ENCODE measurements at places on chromosomes 3 and 15.

GRCh38 chr3:9156604-9157003, 92.8 kb downstream of the SRGAP3 start:
- DNase-seq: no peak

DNA sequence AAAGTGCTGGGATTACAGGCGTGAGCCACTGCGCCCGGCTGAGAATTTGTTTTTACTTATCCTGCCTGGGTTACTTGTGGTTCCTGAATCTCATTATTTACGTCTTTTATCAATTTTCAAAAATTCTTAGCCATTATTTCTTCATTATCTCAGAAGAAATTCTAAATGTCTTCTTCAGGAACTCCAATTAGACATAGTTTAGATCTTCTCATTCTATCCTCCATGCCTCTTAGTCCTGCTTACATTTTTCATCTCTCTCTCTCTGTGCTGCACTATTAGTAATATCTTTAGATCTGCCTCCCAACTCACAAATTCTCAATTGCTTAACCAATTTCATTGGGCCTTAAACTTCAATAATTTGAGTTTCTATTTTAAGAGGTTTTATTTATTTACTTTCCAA, 124.4 kb upstream of the MRPS22 start:
- no peak for DNase-seq

GRCh38 chr3:135803028-135803692, 162.4 kb upstream of the PPP2R3A start:
- DNase-seq: no peak

DNA sequence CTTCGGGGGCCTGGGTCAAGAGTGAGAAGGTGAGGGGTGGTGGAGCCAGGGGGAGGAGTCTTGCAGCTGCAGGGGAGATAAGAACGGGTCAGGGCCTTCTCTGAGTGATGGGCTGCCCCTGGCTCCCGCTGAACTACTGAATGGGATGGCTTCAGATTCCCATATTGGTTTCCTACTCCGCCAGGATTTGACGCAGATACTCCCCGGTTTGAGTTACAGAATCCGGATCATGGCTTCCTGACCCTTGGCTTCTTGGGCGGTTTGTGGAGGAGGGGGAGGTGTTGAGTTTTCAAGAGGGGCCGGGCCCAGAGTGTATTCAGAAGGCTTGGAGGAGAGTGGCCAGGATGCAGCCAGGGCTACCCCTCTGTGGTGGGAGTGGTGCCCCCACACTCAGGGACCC, 119.9 kb upstream of the ATP2B2 start:
- no peak for DNase-seq

- peak; percentile 91 for DNase-seq
Observed at GRCh38 chr3:120418866-120419490, 31.8 kb downstream of the FSTL1 start.

DNA sequence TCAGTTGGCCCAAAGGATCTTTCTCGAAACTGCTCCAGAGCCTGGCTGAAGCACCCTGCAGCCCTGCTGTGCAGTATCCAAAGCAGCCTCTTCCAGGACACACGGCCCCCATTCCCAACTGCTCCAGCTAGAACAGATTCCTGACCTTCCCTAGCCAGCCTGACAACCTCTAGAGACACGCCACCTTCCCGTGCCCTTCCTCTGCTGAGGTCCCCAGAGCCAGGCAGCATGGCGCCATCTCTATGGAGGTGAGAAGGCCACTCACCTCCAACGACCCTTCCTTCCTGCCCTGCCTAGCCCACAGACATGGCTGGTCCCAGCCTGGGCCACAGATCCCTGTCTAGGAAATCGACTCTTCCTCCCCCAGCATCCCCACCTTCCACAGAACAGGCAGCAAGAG, 3.1 kb downstream of the KIF7 start:
- no peak for DNase-seq

DNA sequence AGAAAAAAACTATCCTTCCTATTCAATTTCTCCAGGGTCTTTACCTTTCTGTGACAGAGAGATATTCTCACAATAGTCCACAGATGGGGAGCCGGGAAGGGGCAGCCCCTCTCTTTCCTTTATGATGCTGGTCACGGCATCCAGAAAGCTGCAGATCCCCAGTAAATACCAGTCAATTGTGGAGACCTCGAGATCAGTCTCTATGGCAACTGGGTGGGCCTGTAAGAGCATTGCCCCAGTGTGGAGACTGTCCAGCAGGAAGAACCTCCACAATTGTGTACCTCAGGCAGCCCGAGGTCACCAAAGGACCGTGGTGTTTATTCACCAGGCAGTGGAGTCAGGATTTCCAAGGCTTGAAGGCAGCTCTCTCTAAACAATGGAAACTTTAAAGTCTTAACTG, 291.2 kb downstream of the NTRK3 start:
- DNase-seq: no peak

DNA sequence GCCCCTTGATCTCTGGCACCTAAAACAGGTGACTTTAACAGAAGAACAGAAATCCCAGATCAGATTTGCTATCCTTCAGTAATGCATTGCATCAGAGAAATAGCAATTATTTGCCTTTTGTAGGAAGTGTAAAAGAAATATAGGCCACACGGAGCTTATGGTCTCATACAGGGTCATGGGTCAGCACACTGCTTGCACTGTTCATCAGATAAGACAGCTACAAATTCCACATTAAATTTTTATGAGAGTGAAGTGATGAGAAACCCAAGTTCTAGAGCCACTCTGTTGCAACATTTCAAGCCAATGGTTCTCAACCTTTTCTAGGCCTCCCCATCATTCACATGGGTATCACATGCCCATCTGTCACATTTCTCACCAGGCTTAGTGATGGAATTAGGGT, 33.4 kb upstream of the TMEM87A start:
- no peak for DNase-seq

DNA sequence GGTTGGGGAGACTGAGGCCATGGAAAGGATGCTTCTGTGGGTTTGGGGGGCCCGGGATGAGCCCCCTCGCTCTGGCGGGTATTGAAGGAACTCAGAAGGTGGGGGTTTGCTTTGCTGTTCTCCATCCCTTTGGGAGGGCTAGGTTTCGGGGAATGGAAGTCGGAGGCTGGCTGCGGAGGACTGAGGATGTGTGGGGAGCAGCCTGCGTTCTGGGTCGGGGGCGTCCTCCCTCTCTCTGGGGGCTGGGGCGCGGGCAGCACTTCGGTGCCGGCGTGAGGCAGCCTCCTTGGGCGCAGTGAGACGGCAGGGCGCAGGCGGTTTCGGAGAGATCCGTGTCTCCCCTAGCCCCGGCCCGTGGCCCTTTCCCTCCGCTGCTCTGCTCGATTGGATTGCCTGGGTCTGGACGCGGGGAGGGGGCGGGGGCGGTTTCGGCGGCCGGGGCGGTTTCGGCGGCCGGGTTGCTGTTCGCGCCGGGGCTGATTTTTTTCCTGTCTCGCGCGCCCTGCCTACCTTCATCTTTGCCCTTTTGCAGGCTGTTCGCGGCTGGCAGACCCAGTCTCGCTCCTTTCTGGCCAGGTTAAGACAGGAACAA, 1.4 kb downstream of the PTPRG start:
- no peak for DNase-seq

DNA sequence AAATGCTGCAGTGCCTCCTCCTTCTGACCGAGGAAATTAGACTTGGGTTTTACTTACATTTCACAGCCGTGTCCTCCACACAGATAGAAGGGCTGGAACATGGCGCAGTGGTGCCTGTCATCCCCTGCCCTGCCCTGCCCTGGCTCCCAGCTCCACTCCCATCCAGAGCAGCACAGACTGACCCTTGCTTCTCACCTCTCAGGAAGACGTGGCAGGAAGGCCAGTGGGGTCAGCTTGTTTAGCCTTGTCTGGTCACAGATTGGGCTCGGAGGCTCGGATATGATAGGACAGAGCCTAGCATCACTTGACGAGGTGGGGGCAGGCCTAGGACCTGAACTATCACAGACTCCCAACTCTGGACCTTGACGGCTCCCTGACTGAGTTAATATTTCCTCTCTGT, 88.5 kb downstream of the LINGO1 start:
- DNase-seq: no peak

DNA sequence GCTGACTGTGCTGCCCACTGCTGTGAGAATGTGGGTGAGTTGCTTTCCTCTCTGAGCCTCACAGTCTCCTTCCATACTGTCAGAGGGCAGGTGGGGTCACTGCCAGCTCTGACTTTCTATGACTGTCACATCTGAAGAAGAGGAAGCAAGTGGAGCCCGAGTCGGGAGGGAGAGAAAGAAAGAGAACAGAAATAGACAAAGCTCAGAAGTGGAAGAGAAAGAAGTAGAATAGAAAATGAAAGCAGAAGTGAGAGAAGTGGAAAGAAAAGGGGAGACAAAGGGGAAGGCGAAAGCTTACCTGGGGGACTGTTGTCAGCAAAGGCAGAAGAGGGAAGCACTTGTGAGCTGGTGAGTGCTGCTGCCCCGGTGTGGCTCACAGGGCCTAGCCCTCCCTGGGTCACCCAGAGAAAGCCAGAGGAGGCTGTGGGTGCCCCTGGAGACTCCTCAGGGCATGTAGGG, 57.9 kb downstream of the EPHB1 start:
- no peak for DNase-seq

DNA sequence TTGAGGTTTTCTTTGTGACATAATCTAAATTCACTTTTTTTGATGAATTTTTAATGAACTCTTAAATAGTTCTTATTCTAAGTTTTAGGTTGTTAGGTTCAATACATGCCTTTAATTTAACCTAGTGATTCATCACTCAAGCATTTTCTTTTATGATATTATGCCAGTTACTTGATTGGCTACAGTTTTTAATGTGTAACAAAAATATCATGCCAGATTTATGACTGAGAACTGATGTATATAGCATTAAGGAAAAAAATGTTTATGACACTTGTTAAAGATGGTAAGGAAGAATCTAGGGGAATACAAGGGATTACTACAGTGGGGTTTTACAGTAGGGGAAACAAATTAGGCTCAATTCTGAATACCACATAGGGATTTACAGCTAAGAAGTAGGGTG, 103.1 kb downstream of the VGLL3 start:
- DNase-seq: no peak

DNA sequence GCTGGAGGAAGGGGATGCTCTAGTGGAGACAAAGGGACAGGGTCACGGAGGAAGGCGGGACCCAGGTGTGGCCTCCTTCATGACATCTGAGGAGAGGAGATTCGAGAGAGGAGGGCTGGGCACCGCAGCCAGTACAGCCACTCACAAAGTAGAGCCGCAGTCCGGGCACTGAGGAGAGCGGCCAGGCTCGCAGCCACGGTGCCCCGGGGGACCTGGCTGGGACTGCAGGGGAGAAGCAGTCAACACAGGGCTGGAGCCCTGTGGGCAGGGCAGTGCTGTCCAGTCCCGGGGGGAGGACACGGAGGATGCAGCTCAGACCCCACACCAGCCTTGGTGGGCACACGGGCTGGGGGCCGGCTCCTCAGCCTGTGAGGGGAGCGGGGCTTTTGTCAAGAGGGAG, 40.3 kb downstream of the HMCES start:
- no peak for DNase-seq

DNA sequence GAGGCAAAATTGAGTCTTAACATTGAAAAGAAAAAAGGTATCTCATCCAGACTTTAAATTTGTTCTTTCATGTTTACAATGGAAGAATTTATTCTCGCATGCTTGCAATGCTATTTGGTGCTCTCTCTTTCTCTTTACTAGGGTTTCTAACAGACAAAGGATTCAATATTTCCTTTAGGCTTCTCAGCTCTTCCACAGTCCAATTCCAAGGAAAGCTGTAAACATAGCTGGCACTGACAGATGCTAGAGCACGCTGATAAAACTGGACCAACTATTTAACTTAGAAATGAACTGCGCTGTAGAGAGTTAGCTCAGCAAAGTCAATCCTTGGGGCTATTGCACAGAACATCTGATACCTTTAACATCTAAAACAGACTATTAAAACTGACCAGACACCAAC, 81.3 kb downstream of the PDZRN3 start:
- DNase-seq: no peak

- no peak for DNase-seq
Observed at GRCh38 chr15:29959384-29960137, 123.2 kb upstream of the GOLGA8J start.

DNA sequence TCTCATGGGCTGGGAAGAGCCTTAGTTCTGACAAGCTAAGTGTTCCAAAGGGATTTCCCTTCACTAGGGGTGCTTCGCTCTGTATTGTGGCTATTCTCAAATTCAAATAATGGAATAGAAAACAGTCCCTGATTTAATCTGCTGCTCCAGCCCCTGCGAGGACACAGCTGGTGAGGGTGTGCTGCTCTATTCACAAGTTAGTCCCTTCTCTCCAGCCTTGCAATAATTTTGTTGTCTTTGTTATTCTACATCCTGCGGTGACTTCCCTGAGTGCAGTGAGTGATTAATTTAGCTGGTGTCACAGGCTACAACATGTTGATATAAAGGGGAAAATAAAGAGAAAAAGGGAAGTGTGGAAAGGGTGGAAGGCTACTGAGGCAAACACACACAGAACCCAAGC, 180.5 kb upstream of the VEPH1 start:
- DNase-seq: no peak

- no peak for DNase-seq
Observed at GRCh38 chr3:156826896-156827882, 1.0 kb downstream of the LEKR1 start.

DNA sequence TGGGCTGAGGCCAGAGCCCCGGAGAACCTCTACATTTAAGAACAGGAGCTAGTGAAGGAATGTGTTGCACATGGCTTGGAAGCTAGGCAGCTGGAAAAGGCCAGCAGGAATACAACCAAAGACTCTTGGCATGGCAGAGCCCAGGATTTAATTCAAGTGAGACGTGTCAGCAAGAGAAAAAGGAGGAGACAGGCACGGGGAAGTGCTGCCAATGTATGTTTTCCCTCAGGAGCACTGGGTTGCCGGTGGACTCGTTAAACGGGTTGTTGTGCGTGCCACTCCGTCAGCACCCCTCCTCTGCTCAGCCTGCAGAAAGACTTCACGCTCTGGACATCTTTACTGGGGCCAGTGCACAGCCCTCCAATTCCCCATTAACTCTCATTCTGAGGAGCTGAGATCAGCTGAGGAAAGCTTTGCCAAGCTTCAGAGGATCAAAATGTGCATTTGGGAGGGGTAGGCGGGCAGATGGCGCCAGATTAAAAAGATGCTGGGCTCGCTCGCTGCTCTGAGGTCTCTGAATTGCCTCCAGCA, 103.7 kb downstream of the PDZRN3 start:
- DNase-seq: peak; percentile 56

DNA sequence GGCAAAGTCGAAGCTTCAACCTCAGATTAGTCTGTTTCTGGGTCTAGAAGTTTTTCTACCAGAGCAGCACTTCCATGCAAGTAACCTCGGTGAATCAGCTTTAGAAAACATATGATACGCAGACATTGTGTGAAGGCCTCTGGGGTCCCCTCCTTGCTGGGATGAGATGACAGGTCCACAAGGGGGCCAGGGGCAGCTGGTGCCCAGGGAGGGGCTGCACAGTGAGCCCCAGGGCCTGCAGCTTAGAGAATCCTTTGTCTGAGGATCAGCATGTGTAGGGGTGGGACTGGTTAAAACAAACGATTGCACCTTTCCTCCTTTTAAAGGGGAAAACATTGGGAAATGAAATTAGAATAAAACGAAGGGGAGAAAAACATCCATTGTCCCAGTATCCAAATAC, 47.5 kb upstream of the TLE3 start:
- peak; percentile 24 for DNase-seq

GRCh38 chr15:25789211-25789610, 73.9 kb downstream of the ATP10A start:
- no peak for DNase-seq
